PC-9 (cell line): ENCODE measurements at places on chromosomes 11 and 22. TPM values are rescaled to one million over a fixed set of nuclear protein-coding genes. Genes with fewer than 3 reads are reported as not detected.

The SLC5A1 gene
- not detected in 2 replicates for total RNA-seq

The BIK gene
- total RNA-seq = 10.6 and 14.5 TPM in 2 replicates

The PHOX2A gene
- total RNA-seq = not detected in 2 replicates

DNA sequence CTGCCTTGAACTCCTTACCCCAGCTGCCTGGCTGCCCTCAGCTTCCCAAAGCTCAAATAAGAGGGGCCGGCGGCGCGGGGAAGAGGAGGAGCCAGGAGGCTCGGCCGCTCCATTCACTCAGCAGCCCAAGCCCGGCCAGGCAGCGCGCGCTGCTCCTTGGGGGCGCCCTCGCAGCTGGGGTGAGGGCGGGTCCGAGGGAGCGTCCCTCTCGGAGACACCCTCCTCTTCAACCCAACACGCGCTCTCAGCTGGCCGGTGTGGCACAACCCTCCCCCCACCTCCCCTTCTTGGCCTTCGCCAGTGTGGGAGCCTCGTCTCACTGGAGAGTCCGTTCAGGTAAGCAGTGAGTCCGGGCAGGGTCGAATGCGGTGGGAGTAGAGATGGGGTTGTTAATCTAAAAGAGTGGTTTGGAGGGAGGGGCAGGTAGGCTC lies at the start of gene WT1:
TSS of gene WT1 (minus strand) at position 29 of the 431 bp plus-strand sequence.
- H3K36me3 ChIP-seq = no peaks in the 10 kb centered on the region
- DNase-seq = no peak
- H3K4me1 ChIP-seq = no peaks in the 10 kb centered on the region

DNA sequence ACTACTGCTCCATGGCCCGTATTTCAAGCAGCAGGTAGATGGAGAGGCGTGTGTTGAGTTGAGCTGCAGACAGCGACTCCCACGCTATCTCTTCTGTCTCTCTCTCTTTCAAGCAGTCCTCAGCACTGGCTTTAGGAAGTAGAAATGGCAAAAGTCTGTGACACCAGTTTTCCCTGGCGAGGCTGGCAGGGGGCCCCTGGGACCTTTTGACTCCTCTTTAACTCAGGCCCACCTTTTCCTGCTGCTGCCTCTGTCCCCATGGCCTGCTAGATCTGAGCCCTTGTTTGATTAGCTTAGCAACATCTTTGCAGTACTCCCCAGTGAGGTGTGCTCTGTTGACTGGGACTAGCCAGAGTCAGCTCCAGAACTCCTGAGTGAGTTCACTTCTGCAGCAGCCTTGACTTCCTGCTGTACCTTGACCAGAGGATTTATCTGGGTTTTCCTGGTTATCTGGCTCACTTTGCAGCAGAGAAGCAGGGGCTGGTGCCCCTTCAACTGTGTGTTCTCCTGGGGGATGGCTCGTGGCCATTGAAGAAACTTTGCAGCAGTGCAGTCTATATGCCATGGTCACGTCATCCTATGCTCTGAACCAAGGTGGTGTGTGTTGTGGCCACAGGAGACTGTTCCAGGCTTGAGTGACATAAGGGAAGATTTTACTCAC lies 183.9 kb downstream of the DBX1 start:
- H3K4me3 ChIP-seq = no peak overlapping the region
- H3K27me3 ChIP-seq = no peaks in the 10 kb centered on the region
- H3K4me1 ChIP-seq = peaks cover 42% of the 10 kb centered on the region
- no peaks in the 10 kb centered on the region for H3K36me3 ChIP-seq

DNA sequence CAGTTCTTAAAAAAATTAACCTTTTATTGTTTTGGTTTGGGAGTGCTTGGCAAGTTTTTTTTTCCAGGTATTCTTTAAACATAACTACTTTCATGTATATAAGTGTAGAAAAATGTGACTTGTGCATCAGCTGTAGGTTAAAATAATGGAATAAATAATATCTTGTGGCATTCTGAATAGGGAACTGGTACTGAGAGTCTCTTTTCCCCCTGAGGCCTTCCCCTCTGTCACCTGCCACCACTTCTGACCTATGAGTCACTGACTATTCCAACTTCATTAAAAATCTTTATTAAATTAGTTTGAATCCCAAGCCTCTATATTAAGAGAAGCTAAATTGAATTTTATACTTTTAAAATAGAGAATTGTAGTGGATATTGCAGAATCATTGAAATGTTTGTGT lies 805.7 kb downstream of the METTL15 start:
- no peak overlapping the region for H3K27ac ChIP-seq
- H3K27me3 ChIP-seq = no peaks in the 10 kb centered on the region
- no peaks in the 10 kb centered on the region for H3K4me1 ChIP-seq
- no peak for DNase-seq
- H3K4me3 ChIP-seq = no peak overlapping the region
- no peaks in the 10 kb centered on the region for H3K36me3 ChIP-seq

GRCh38 chr11:70675697-70676374 lies 277.5 kb downstream of the CTTN start:
- H3K27ac ChIP-seq = no peak overlapping the region
- no peak overlapping the region for H3K4me3 ChIP-seq
- no peaks in the 10 kb centered on the region for H3K4me1 ChIP-seq
- peak; percentile 47 for DNase-seq

GRCh38 chr22:23677701-23677995 lies 13.2 kb upstream of the RGL4 start:
- H3K27me3 ChIP-seq = no peaks in the 10 kb centered on the region

DNA sequence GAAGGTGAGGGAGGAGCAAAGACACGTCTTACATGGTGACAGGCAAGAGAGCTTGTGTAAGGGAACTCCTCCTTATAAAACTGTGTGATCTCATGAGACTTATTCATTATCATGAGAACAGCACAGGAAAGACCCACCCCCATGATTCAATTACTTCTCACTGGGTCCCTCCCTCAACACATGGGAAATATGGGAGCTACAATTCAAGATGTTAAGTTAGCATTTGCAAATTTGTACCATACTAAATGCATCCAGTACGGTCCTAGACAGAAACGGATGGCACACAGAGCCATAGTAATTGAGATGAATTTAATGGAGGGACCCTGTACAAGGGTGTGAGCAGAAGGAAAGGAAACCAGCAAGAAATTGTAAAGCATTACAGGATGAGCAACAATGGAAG lies 765.8 kb upstream of the API5 start:
- no peaks in the 10 kb centered on the region for H3K36me3 ChIP-seq
- H3K4me3 ChIP-seq = no peak overlapping the region
- no peaks in the 10 kb centered on the region for H3K4me1 ChIP-seq
- no peaks in the 10 kb centered on the region for H3K27me3 ChIP-seq

DNA sequence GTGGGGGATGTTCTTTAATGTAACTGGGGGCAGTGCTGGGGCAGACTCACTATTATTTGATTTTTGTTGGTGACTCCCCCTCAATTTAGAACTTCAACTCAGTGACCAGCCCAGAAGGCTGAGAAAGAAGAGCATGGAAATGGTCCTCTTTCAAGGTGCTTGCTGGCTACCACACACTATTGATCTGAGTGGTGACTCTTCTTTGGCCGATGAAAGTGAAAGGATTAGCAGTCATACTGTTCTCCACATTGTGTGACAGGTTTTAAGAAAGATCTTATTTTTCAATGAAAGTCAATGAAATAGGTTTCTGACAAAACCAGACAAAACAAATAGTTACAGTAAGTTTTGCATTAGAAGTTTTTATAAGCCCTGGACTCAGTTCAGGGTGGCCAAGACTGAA lies 29.9 kb downstream of the NLRP14 start:
- no peaks in the 10 kb centered on the region for H3K36me3 ChIP-seq
- H3K4me1 ChIP-seq = no peaks in the 10 kb centered on the region
- H3K27ac ChIP-seq = no peak overlapping the region
- H3K4me3 ChIP-seq = no peak overlapping the region
- H3K27me3 ChIP-seq = no peaks in the 10 kb centered on the region

DNA sequence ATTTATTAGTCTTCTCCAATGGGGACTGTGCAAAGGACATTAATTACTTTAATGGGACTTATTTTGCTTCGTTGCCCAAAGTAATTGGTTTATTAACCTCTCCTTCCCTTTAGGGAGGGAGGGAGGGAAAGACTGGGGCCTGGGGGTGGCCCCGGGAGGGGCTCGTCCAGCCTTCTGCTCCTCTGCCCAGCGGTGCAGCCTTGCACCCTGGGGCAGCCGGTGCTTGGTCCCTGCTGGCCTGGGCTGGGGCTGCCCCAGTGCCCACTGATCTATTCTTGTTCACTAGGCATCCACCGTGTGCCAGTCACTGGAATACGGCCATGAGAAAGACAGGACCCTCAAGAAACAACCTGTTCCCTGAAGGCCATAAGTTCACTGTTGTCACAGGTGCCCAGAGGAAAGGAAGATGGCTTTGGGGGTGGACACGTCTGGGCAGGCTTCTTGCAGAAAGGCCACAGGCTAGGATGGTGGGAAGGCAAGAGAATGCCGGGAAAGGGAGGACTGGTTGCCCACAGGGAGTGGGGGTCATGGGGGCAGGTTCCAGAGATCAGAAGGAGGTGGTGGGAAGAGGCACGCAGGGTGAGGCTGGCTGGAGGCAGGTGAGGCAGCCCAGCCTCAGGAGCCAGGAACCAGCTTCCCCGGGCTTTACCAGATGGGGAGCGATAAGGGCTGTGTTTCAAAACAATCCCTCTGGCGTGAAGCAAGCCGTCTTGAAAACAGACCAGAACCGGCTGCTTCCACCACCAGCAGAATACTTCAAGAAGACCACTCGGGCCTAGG lies 47.6 kb upstream of the KCNQ1OT1 start:
- H3K27ac ChIP-seq = no peak overlapping the region
- peaks cover 4% of the 10 kb centered on the region for H3K4me1 ChIP-seq
- H3K36me3 ChIP-seq = no peaks in the 10 kb centered on the region
- DNase-seq = no peak
- H3K4me3 ChIP-seq = no peak overlapping the region

DNA sequence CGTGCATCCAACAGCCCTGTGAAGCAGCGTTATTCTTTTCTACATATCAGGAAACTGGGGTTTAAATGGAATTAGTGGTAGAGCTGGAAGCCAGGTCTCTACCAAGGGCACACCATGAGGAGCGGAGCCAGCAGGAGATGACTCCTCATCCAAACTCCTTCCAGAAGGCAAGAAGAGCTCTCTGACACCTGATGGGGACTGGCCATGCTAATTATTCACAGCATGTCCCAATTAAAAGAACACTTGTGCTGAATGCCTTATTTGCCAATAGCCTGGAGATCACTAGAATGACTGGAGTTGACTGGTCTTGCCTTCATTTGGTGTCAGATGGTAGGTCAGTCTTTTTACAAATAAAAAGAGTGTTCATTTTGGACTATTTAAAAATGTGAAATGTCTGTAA lies 32.9 kb upstream of the SLN start:
- DNase-seq = no peak

DNA sequence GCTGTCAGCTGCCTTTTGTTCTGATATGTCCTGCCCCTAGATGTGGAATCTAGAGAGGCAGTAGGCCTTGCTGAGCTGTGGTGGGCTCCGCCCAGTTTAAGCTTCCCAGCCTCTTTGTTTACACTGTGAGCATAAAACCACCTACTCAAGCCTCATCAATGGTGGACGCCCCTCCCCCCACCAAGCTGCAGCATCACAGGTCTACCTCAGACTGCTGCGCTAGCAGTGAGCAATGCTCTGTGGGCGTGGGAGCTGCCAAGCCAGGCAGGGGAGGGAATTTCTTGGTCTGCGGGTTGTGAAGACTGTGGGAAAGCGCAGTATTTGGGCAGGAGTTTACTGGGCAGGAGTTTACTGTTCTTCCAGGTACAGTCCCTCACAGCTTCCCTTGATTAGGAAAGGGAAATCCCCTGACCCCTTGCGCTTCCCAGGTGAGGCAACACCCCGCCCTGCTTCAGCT lies 98.5 kb downstream of the SMCO4 start:
- H3K27me3 ChIP-seq = peaks cover 18% of the 10 kb centered on the region
- no peaks in the 10 kb centered on the region for H3K36me3 ChIP-seq
- H3K4me1 ChIP-seq = no peaks in the 10 kb centered on the region
- H3K4me3 ChIP-seq = no peak overlapping the region

DNA sequence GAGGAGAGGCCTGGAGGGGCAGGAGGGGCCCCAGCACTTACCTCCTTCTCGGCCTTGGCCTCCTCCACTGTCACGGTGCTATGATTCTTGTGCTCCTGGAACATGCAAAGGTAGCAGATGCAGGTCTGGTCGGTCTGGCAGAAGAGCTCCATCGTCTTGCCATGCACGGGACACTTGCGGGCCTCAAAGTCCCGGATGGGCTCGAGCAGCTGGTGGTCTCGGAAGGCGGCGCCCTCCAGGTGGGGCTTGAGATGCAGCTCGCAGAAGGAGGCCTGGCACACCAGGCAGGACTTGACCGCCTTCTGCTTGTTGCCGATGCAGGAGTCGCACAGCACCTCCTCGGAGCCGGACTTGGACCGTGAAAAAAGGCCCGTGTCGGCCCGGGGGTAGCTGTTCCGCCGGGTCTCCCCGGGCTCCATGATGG lies 714 bp downstream of the TRIM29 start:
- peak overlapping the region; percentile 60 for H3K4me3 ChIP-seq
- no peak overlapping the region for H3K27ac ChIP-seq

GRCh38 chr11:109527496-109527895 lies 105.5 kb downstream of the C11orf87 start:
- no peaks in the 10 kb centered on the region for H3K36me3 ChIP-seq
- no peak overlapping the region for H3K4me3 ChIP-seq
- no peak for DNase-seq
- H3K4me1 ChIP-seq = no peaks in the 10 kb centered on the region
- no peak overlapping the region for H3K27ac ChIP-seq

DNA sequence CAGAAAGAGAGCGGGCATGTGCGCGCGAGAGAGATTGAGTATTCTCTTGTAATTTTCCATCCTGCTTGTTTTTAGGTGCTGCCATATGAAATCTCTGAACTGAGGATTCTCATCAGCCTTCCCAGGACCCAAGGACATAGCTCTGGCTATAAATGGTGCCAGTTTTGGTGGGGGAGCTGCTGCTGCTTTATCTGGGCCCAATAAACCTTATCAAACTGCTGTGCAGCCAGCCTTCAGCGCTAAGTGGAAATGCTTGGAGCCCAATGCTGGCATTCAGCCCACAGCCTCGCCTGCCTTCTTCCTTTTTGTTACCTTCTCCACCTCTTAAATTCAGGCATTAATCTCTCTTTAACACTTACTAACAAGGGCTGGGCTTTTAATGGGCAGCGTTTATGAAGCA lies 2.4 kb upstream of the ZBTB16 start:
- H3K4me1 ChIP-seq = no peaks in the 10 kb centered on the region
- H3K27ac ChIP-seq = no peak overlapping the region
- no peak overlapping the region for H3K4me3 ChIP-seq

DNA sequence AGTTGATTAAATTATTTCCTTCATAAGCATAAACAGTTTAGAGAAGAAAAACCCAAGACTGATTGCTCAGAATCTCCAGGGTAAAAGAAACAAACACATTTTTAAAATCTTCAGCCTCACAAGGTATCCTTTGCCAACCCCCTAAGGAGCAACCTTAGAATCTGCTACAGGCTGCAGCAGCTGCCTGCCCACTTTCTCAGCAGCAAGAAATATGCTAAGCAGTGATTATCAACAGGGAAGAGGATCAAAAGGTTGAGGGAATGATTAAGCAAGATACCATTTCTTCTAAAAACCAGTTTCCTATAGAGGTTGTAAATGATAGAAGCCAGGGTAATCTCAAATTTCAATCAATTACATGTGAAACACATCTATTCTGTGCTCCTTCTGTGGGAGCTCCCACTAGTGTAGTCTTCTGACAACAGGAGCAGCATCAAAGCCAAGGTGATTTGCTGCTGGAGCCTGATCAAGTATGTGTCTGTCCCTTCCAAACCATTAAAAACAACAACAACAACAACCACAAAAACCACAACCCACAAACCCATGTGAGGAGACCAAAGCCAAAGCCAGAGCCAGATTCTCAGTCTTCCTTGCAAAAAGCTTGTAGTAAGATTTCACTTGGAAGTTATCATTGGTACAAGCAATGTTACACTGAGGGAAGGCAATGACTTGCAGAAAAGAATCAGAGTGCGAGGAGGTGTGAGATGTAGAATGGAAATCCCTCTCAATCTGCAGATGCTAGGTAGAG lies 761.2 kb downstream of the DLG2 start:
- peaks cover 21% of the 10 kb centered on the region for H3K4me1 ChIP-seq
- DNase-seq = no peak
- H3K4me3 ChIP-seq = no peak overlapping the region
- no peak overlapping the region for H3K27ac ChIP-seq
- H3K36me3 ChIP-seq = no peaks in the 10 kb centered on the region
